CD4-positive, alpha-beta T cell (primary cell): ENCODE measurements at places on chromosomes 2 and 18.

GRCh38 chr2:122179492-122180165 lies 424.2 kb downstream of the TSN start:
- no peak for DNase-seq

DNA sequence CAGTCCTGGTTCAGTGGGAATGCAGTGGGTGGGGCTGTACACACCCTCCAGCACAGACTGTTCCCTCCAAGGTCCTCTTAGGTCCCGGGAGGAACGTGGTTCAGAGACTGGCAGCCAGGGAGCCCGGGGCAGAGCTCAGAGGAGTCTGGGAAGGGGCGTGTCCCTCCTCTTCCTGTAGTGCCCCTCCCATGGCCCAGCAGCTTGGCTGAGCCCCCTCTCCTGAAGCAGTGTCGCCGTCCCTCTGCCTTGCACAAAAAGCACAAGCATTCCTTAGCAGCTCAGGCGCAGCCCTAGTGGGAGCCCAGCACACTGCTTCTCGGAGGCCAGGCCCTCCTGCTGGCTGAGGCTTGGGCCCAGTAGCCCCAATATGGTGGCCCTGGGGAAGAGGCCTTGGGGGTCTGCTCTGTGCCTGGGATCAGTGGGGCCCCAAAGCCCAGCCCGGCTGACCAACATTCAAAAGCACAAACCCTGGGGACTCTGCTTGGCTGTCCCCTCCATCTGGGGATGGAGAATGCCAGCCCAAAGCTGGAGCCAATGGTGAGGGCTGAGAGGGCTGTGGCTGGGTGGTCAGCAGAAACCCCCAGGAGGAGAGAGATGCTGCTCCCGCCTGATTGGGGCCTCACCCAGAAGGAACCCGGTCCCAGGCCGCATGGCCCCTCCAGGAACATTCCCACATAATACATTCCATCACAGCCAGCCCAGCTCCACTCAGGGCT lies 17.5 kb upstream of the FAHD2A start:
- no peak for DNase-seq

GRCh38 chr18:11398625-11399024 lies 210.8 kb upstream of the SLC35G4 start:
- DNase-seq: no peak

DNA sequence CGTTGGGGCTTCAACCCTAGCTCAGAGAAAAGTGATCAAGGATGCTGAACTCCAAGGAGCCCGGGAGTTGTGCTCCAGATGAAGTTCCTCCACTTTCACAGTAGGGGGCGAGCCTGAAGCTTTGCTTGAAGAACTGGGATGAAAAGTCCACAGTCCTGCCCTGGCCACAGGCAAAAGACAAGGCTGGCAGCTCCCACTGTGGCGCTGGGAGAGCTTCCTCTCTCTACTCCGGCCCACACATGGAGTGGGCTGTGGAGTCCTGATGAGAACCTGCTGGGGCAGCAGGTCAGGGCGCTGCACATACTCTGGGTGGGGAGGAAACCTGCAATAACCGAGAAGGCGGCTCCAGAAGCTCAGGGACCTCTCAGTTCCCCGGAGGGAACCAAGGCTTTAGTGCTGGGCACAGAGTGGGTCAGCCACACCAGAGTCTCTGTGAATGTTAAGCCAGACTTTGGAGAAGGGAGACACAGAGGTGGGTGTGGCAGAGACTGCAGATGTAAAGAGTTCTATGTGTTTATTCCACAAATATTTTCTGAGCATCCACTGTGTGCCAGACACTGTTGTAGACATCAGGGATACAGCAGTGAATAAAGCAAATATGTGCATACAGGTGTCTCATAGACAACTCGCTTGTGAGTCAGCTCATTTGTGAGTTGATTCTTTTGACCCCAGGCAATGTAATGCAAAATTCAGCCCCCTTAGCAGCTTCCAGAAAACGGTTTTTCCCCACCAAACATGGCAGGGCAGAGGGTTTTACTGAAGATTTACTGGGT lies 48.0 kb upstream of the MRPL33 start:
- DNase-seq: no peak

GRCh38 chr2:43276962-43277391 lies 50.6 kb upstream of the ZFP36L2 start:
- DNase-seq: no peak

DNA sequence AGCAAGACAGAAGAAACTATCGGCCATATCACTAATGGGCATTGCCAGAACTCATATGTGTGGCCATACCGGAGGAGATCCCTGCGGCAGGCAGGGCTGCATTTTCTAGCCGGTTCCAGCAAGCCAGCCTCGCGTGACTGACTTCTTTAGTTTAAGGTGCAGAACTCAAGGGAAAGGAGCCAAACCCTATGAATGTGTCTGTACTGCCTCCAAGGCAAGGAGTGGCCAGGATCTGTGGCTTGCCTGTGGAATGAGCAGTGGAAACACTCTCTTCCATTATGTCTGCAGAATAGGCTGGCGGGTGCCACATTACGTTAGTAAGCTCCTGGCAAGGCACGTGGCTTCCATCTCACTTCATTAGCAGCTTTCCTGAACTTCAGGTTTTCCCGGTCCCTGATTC lies 137.6 kb downstream of the ATL2 start:
- no peak for DNase-seq

GRCh38 chr2:231684314-231685223 lies 23.8 kb upstream of the PTMA start:
- DNase-seq: no peak

GRCh38 chr2:46534589-46534988 lies 55.2 kb downstream of the TMEM247 start:
- no peak for DNase-seq

- DNase-seq: no peak
Measured at GRCh38 chr2:214029190-214029589, 381.7 kb upstream of the VWC2L start.

DNA sequence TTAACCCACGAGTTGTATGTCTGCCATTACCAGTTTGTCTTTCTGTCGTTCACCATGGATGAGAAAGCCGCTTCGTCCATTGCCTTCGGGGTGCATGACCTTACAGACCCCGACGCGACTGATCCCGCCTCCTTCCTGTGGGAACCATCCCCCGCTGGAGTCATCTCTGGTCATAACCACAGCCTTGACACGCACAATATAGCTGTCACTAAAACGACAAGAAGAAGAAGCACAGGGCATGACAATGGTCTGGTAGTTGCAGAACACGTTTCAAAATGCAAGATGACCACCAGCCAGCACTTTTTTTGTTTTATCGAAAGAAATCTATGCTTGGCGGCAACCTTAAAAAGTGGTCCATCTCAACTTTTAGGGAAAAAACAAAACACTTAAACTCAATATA lies 87.7 kb downstream of the SPRED2 start:
- no peak for DNase-seq

- DNase-seq: no peak
Measured at GRCh38 chr2:7771781-7772180, 854.6 kb downstream of the RNF144A start.
